ENCODE measurements at places on chromosomes 1 and 21. TPM values are rescaled to one million over a fixed set of nuclear protein-coding genes. Genes with fewer than 3 reads are reported as not detected.

- no peak for DNase-seq
Measured at GRCh38 chr1:206467915-206468314, 2.4 kb upstream of the IKBKE start.

DNA sequence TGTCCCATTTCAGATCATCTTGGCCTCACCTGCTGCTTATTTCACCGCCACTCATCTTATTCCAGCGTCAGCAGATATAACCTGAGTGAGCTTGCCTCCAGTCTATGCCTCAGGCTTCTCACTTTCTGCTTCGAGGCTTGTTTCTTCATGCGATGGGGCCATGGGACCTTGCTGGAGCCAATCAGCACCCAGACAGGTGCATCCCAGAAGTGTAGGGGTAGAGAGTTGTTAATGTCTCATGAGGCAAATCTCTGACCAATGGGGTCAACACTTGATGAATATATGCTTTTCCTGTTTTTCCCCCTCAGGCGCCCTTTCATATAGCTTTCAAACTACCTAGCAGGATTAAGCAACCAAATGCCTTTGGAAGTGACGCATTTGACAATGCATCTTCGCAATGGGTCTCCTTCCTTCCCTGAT is 935 bp upstream of the YIPF1 start:
- no peak for DNase-seq

DNA sequence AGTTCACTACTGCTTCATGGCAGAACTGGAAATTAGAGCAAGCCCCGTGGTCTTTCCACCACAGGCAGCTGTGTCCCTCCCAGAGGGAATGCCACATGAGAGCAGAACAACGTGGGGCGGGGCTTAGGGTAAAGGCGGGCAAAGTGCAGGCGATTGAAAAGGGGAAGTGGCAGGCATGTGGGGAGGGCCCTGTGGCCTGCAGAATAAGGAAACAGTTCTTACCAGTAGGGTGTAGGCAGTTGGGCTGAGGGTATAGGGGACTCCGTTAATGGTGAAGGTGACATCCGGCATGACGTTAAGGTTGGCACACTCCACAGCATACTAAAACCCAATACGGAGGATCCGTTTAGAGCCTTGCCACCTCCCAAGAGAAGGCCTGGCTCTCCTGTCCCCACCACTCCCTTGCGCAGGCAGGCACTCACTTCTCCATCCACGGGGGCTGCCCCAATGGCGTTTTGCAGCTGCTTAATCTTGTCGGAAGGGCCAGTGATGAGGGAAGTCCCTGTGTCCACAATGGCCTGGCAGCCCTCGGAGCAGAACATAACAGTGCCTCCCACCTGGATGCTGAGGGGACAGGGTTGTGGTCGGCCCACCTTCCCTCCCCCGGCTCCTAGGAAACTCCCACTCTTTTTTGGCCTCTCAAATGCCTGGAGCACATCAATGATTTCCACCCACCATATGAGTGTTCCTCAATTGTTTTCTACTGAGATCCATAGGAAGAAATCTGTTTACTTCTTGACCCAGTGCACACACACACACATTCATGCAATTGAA is 9.1 kb upstream of the RAB7B start:
- no peak for DNase-seq

The CRABP2 gene
- total RNA-seq = 2.8 TPM

GRCh38 chr1:39332291-39332690 is 127.8 kb downstream of the MACF1 start:
- DNase-seq = no peak

The GABPB2 gene
- total RNA-seq = 9.3 TPM

- peak; percentile 92 for DNase-seq
Measured at GRCh38 chr21:43331962-43332828, 94.7 kb downstream of the SIK1 start.

The KRTAP19-8 gene
- not detected for total RNA-seq

The IGFN1 gene
- not detected for total RNA-seq

DNA sequence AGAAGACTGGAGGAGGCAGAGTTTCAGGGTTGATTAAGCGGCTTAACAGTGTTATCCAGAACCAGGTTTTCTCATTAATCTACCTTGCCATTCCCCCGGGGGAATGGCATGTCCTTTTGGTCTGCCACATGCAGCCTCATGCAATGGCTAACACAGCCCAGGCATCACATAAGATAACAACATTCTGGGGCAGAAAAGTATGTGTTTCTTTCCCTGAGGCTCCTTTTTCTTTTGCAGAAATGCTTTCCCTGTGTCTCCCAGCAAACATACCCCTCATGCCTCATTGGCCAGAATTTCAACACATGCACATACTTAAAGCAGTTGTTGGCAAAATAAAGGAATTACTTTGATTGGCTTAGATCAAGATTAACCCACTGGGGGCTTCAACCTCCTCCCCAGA is 98.6 kb downstream of the OMA1 start:
- DNase-seq = no peak

GRCh38 chr1:53061859-53062707 is at the start of gene PODN:
PODN (plus strand) TSS chr1:53062213; CDS start chr1:53069856, 7,643 bp downstream.
- DNase-seq = peak; percentile 48

GRCh38 chr1:26459148-26459547 is 13.1 kb upstream of the HMGN2 start:
- no peak for DNase-seq

The TSSK3 gene
- total RNA-seq = not detected

The DEPDC1 gene
- 49.5 TPM for total RNA-seq

The SERTAD4 gene
- 4.8 TPM for total RNA-seq

DNA sequence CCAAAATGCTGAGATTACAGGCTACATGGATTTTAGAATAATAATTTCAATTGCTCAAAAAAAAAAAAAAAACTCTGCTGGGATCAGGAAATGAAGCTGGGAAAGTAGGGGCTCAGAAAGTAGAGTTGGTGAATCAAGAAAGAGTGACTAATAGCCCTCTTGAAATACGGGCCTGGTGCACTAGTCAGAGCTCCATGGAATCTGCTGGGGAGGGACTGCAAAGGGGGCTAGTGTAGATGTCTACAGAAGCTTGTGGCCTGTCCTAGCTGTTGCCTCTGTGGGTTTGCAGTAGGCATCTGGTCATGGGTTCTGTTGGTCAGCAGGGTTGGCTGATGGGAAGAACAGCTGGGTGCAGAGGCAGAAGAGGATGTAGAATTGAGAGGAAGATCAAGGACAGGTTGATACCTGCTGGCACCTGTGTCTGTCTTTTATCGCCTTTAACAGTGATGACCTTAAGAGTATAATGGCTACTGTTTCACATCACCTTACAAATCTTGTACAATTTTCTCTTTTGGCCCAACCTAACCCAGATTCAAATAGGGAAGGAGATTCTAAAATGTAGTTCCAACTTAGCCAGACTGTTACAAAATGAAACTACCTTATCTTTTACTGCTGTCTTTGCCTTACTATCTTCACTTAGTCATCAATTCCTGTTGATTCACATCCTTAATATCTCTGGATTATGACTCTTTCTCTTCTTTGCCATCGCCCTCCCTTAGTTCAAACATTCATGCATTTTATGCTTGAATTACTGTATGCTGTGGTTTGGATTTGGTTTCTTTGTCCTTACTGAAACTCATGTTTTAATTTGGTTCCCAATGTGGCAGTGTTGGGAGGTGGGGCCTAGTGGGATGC is 126.2 kb downstream of the GIPC2 start:
- DNase-seq = no peak

The TIPRL gene
- 60.4 TPM for total RNA-seq

DNA sequence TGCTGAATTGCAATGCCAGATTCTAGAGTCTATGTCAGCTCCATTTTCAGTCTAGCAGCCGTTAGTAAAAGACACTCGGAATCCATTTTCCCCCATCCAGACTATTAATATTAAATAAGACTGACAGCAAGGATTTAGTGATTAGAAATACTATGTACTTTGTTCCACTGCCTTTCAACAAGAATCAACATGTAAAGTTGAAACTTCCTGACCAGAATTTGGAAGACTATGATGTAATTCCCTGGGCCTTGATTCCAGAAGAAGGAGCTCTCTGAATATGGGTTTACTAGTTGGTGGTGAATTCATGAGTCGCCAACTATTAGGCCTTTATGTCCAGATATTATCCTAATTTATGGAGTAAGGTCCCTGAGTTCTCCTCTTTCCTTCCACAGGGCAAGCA is 24.8 kb downstream of the KDM1A start:
- DNase-seq = no peak

- DNase-seq = no peak
Measured at GRCh38 chr1:204830747-204831146, 39.9 kb upstream of the NFASC start.

- DNase-seq = peak; percentile 36
Measured at GRCh38 chr1:77281491-77282186, at the start of gene AK5. AK5 (plus strand) TSS chr1:77282019; CDS start chr1:77282314, 295 bp downstream.

GRCh38 chr1:114164840-114165543 is 11.3 kb upstream of the SYT6 start:
- no peak for DNase-seq

- DNase-seq = no peak
Measured at GRCh38 chr1:84892705-84893618, at the start of gene LPAR3. LPAR3 (minus strand) TSS chr1:84893206; CDS start chr1:84866120, 27,086 bp downstream.

- DNase-seq = no peak
Measured at GRCh38 chr1:233109096-233109495, 158.7 kb downstream of the NTPCR start.

The SPATA45 gene
- not detected for total RNA-seq

- DNase-seq = no peak
Measured at GRCh38 chr21:45549626-45550463, 7.6 kb upstream of the SLC19A1 start.

DNA sequence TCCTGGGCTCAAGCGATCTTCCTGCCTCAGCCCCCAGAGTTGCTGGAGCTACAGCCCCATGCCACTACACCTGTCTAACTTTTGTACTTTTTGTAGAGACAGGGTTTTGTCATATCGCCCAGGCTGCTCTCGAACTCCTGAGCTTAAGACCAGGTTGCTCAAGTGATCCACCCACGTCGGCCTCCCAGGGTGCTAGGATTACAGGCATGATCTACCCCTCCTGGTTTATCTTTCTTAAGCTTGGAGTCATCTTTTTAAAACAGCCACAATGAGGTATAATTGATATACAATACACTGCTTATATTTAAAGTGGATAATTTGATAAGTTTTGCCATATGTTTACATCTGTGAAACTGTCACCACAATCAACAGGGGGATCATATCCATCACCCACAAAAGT is 25.4 kb upstream of the WDR26 start:
- no peak for DNase-seq

DNA sequence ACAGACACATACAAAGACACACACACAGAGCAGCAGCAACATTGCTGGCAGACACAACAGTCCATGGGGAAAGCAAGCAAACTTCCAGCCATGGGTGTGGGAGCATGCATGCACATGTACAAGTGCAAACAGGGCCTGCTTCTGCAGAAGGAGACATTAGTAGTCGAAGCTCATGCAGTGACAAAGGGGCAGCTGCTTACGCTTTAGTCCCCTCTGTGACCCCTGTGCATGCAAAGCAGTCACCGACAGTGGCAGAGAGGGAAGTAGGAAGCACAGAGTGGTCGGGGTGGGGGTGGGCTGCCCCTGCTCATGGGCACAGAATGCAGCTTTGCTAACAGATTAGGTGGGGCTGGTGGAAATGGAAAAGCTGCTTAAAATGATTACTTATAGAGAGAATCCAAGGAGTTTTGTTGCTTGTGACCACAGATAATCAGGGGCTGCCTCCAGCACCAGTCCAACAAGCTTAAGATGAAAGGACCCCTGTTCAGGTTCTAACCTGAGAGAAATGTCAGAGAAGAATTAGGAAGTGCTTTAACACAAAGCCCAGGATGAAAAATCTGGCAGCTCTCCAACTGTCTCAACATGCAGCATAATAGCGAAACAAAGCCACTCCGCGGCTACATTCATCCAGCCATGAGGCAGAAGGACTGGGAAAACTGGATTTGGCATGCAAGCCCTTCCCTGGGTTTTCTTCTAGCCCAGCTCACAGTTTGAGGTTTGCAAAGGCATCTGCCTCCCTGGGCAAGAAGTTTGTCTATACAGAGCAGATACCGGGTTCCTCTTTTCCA is 378.9 kb downstream of the KCNH1 start:
- DNase-seq = no peak

DNA sequence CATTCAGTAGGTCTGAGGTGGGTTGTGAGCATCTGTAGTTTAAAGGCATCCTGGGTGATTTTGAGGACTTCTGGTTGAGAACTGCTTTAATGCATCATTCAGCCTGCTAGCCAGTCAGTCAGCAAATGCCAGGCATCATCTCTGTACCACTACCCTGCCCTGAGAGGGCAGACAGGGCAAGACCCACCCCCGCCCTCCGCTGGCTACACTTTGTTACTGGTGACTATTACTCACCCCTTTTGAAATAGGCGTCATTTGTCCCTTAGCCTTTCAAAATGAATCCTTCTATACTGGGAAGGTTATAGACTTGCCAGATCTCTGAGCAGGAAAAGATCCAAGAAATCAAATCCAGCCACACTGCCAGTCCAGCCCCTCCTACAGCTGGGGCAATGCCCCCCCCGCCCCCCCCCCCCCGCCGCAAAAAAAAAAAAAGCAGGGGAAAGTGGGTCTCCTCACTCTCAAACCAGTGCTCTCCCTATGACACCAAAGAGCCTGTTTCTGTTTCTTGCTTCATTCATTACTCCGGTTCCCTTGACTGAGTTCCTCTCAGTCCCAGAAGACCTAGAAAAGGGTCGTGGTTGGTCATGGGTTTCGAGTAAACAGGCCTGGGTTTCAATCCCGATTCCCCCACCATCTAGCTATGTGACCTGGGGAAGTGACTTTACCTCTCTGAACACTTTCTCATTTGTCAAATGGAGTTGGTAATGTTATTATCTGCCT is 4.4 kb downstream of the SELENON start:
- no peak for DNase-seq

GRCh38 chr1:242219298-242219901 is 220.5 kb upstream of the MAP1LC3C start:
- no peak for DNase-seq

DNA sequence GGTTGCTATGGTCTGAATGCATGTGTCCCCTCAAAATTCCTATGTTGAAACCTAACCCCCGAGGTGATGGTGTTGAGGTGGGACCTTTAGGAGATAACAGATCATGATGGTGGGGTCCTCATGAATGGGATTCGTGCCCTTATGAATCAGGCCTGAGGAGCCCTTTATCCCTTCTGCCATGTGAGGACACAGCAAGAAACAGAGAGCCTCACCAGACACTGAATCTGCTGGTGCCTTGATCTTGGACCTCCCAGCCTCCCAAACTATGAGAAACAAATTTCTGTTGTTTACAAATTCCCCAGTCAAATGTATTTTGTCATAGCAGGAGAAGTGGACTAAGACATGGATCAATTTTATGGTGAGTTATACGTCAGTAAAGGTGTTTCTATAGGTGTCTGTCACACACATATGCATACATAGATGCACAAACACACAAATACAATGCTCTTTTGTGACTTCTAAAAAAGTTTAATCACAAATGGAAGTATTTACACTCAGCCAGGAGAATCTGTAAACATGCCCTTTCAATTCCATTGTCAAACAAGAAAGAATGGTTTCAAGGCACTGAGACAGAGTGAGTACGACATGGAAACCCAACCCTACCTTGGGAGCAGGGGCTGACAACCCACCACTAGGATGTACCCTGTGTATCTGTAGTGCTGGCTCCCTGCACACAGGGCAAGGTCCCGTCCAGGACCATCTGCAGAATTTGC is 5.5 kb upstream of the ETS2 start:
- no peak for DNase-seq

Measured in SJSA1 (cell line).